ENCODE measurements at places on chromosomes 11 and 22.

GRCh38 chr22:45376009-45376408 is 37.4 kb downstream of the SMC1B start:
- DNase-seq: no peak

DNA sequence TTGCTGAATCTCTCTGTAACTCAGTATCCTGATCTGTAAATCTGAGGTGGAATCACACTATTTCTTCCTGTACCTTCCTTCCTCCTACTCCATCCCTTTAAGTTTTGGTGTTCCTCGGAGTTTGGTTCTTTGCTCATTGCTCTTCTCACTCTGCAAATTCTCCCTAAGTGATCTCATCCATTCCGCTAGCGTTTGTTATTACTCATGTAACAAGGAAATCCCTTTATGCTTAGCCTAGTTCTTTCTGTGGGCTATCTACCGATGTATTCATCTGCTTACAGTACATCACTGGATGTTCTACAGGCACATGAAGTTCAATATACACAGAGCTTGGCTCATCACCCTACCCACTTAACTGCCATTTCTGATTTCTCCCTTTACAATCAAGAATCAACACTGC is 1.6 kb upstream of the CEP295 start:
- DNase-seq: no peak

DNA sequence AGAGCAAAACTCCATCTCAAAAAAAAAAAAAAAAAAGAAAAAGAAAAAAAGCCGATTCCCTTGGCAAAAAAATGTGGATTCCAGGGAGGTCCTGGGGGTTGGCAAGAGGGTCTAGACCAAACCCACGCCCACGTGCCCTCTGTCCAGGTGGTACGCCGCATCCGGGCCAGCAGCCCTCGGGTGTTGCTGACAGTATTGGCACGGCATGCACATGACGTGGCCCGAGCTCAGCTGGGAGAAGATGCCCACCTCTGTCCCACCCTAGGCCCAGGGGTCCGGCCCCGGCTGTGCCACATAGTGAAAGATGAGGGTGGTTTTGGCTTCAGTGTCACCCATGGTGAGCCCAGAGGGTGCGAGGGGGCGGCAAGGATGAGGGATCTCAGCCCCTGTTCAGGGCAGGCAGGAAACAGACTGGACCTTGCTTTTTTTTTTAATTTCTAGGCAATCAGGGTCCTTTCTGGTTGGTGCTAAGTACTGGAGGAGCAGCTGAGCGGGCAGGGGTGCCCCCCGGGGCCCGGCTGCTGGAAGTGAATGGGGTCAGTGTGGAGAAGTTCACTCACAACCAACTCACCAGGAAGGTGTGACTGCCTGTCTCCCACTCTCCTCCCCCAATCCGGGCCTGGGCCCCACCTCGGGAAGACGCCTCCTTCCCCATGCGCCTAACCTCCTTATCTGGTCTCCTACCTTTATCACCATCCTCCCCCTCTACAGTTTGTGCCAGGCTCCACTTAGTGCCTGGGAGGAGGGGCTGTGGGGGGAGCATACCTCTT is 2.0 kb downstream of the NHERF4 start:
- no peak for DNase-seq

- DNase-seq: peak; percentile 76
These were observed at the start of gene SLC43A1 for GRCh38 chr11:57515332-57516060. Gene SLC43A1 (minus strand): TSS chr11:57515702. CDS start chr11:57514111, 1,591 bp downstream.

GRCh38 chr22:50456466-50457234 is 18.2 kb downstream of the SBF1 start:
- no peak for DNase-seq
